ENCODE measurements at places on chromosomes 11 and 22.
A peak's percentile ranks its signal among the peaks of the same experiment; 100 is the strongest.

DNA sequence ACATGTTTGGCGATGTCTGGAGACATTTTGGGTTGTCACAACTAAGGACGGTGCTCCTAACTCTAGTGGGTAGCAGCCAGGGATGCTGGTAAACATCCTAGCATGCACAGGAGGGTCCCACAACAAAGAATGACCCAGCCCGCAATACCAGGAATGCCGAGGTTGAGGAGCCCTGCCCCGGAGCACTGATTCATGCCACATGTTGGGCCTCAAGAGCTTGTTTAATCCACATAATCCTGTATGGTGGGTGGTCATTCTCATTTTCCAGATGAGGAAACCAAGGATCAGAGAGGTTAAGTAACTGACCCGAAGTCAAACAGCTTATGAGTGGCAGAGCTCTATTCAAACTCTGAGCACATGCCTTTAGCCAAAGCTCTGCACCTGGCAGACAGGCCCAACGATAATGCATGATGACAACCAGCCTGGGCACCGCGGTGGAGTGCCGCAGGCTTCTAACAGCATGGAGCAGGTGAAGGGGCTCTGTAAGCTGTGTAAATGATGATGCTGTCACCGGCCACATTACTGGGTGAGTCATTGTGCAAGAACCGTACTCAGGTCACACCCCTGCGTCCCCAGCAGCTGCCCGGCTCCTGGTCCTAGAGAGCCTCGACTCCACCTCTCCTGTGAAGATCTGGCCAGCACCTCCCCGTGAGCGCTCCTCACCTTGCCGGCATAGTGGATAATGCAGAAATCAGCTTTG lies 58.6 kb downstream of the APOL1 start:
- no peak for DNase-seq

GRCh38 chr22:37182949-37183245 lies 5.2 kb downstream of the C1QTNF6 start:
- no peak for DNase-seq

- DNase-seq: no peak
These were observed 22.0 kb upstream of the TFIP11 start for GRCh38 chr22:26534171-26534855.

- DNase-seq: no peak
These were observed 29.2 kb upstream of the SCN3B start for GRCh38 chr11:123683428-123684170.

- no peak for DNase-seq
These were observed 108.2 kb downstream of the ETS1 start for GRCh38 chr11:128479144-128479543.

DNA sequence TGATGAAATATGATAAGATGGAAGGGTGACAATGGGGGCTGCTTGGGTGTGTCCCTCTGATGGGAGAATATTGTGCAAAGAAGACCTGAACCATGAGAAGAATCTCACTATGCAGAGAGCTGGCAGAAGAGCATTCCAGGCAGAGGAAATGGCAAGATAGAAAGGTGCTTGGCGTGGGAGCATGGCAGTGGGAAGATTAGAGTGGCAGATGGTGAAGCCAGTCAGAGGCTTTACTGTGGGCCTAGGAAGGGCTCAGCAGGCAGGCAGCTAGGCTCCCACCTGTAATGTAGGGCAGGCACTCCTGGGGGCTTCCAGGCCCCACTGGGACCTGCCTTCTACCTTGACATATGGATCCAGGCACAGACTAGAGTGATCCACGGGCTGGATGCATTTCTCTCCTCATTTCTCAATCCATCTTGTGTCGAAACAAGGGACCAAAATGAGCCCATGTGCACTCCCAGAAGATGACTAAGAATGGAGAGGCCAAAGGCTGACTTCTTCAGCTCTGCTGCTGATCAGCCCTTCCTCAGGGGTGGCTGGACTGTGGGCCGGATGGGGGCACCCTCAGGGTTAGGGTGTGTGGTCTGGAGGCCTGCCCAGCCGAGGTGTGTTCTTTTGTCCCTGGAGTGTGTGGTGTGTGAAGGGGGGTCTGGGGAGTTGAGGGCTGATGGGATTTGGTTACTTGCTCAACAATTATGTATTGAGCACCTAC lies 88.3 kb downstream of the TSPAN18 start:
- peak; percentile 29 for DNase-seq

- no peak for DNase-seq
These were observed 68.2 kb upstream of the SHISAL1 start for GRCh38 chr22:44380756-44381486.

GRCh38 chr11:102465696-102466095 lies 13.1 kb upstream of the TMEM123 start:
- no peak for DNase-seq

- DNase-seq: peak; percentile 47
These were observed 139.1 kb upstream of the BDNF start for GRCh38 chr11:27839226-27839913.

- DNase-seq: no peak
These were observed 263.0 kb downstream of the OPCML start for GRCh38 chr11:133269267-133269666.

DNA sequence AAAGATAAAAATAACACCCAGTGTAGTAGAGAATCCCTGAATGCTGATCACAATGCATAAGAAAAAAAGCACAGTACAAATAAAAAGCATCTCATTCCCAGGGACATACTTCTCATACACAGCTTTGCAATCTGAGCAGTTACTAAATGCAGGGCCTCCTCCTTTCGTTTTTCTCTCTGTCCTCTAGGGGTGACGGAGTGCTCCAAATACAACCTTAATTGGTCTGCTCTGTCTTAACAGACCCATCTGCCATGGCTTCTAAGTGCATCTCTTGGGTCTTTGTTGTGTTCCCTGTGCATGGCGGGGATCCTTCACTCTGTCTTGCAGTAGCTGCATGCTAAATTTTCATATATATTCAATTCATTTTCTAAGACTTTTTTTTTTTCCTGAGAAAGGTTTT lies 1114.2 kb upstream of the RAG2 start:
- DNase-seq: no peak

DNA sequence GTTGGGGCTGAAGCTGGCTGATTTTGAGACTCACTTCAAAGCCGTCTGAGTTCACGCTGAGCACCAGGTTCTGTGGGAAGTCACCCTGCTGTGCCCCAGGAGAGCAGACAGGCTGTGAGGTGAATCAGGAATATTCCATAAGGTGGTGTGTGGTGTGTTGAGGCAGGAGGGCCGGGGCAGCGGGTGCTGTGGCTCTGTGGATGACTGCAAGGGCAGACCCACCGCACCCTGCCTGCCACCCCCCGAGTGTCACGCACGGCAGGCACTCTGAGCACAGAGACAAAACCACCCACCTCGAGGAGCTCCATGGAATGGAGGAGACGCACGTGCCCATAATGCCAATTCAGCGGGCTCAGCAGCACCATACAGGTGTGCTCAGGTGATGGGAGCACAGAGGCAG lies 147.8 kb downstream of the PKNOX2 start:
- DNase-seq: no peak

- DNase-seq: peak; percentile 52
These were observed 6.8 kb upstream of the CHKA start for GRCh38 chr11:68127714-68128681.

DNA sequence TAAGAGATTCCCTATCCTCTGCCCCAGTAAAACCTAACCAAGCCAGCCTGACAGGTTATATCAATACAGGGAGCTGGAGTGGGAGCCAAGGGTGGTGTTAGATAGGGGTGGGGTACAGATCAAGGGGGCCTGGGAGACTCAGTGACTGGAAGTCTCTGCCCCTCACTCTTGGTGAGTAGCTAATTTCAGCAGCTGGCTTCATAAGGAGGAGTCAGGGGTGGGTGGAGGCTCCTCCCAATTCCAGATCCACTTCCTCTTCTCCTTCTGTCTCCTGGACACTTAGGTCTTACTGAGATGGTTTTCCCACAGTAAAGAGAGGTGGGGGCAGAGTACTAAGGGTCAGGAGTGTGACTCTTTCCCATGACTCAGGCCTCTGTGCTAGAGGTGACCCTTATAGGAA lies 1.1 kb upstream of the VSIG2 start:
- DNase-seq: no peak

- no peak for DNase-seq
These were observed 1.1 kb downstream of the MLC1 start for GRCh38 chr22:50084080-50084477.

- no peak for DNase-seq
These were observed 3.4 kb downstream of the IRF7 start for GRCh38 chr11:612201-612960.

DNA sequence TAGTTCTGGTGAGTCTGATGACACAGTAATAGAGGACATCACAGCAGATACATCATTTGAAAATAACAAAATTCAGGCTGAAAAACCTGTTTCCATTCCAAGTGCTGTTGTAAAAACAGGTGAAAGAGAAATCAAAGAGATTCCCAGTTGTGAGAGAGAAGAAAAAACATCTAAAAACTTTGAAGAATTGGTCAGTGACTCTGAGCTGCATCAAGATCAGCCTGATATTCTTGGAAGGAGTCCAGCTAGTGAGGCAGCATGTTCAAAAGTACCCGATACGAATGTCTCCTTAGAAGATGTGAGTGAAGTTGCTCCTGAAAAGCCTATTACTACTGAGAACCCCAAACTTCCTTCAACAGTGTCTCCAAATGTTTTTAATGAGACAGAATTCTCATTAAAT lies 38.7 kb downstream of the RTN3 start:
- no peak for DNase-seq

GRCh38 chr11:6251990-6252473 lies 7.6 kb upstream of the CCKBR start:
- DNase-seq: no peak

DNA sequence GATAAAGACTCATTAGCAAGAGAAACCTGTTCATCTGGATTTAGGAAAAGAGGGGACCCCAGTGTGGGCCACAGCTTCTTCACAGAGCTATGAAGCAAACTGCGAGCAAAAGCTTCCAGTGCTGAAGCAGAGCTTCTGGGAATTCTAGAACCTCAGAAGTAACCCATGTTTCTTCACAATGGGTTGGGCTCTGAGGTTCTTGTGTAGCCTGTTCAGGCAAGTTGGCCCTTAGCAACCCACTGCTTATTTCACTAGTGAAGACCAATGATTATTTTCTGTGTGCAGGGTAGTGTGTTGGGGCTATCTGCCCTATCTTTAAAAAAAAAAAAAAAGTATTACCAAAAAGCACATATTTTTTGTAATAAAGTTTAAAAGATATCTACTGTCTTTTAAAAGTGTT lies at the start of gene ACRV1:
TSS of gene ACRV1 (minus strand) at position 101 of the 400 bp plus-strand sequence. CDS start at position 34, 67 bp downstream.
- DNase-seq: no peak

Measured in fibroblast of skin of left biceps (primary cell).